Activated CD4-positive, alpha-beta T cell treated with anti-CD3 and anti-CD28 coated beads, Interleukin-2, amount 50 U/mL, for 4 hours (primary cell): ENCODE measurements at places on chromosomes 11 and 22.

DNA sequence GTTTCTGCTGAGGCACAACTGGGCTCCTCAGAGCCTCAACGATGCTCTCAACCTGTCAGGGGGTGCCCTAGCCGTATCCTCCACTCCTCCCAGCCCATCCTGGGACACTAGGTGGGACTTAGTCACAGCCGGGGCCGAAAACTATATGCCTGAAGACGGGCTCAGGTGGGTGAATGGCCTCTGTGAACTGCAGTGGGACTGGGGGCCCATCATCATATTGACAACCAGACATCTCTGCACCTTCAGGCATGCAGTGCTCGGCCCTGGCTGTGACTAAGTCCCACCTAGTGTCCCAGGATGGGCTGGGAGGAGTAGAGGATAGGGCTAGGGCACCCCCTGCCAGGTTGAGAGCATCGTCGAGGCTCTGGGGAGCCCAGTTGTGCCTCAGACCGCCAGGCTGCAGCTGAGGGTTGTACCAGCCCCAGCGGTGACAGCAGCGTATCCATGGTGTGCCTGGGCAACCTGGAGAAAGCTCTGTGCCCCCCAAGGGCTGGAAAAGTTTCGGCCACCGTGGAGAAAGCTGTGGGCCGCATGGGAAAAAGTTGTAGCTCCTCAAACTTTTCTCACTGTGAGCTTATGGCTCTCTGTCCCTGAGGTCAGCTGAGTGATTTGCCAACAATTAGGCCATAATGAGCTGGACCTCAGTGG, 88.9 kb downstream of the RRM1 start:
- no peak for DNase-seq

DNA sequence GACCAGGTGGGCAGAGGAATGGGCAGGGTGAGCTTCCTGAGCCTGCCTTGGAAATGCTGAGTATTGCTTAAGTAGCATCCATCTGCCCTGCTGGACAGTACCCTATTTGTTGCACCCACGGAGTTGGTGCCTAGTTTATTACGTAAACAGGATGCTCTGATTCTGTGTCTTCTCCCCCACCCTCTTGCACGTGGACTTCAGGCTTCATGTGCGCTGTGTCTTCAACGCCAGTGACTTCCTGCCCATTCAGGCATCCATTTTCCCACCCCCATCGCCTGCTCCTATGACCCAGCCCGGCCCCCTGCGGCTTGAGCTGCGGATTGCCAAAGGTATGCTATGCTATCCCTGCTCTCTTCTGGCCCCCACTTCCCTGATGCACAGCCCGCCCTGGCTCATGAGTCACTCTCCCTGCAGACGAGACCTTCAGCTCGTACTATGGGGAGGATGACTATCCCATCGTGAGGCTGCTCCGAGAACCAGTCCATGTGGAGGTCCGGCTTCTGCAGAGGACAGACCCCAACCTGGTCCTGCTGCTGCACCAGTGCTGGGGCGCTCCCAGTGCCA, 5.7 kb downstream of the ZP1 start:
- DNase-seq: no peak

- no peak for DNase-seq
These were observed 6.8 kb downstream of the ZDHHC8 start for GRCh38 chr22:20138417-20138738.

DNA sequence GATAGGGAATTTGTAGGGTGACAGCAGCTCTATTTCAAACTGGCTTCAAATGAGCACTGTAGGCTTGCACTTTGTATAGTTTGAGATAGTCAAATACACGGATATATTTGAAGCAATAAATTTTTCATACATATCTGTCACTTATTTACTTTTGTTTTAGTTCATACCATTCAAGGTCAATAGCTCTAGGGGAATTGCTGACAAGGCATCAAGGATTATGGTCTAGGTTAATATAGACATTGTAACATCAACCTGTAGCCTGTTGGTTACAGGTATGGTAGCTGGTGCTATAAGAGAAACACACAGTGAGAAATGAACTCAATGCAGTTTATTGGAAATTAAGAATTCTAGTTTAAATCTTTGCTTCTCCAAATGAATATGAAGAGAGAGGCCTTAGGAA, 267.6 kb downstream of the SOX6 start:
- DNase-seq: no peak

- DNase-seq: peak; percentile 30
These were observed 17.3 kb downstream of the EPS8L2 start for GRCh38 chr11:723120-723883.

DNA sequence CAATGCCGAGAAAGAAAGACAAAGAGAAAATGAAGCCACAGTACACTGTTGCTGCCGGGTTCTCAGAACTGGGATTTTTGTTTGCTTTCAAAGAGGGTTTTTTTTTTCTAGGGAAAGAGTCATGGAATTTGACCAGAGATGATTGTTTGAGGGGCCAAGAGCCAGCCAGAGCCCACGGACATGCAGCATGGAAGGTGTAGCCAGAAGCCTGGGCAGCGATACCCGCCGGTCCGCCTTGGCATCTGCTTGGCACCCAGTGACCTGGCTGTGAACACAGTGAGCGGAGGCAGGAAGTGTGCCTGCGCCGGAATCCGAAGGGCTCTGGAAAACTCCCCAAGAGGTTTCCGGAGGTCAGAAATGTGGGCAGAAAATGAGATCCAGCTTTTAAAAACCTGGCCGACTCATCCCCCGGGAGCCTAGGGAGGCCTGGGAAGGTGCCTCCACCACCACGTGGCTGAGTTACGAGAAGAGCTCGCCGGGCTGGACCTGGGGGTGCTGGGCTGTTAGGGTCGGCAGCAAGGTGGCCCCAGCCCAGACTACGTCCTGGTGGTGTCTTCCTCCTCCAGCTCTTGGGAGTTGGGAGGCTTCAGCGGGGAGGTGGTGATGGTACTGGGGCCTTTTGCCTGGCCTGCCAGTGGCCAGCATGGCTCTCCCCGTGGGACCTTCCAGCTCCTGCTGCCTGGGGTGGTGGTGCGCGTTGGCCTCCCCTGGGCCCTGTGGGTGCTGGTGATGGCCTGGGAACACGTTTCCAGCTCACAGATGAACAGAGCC, 61.6 kb upstream of the PPARA start:
- no peak for DNase-seq
